ENCODE measurements at places on chromosomes 1 and 21. TPM values are rescaled to one million over a fixed set of nuclear protein-coding genes. Genes with fewer than 3 reads are reported as not detected.

DNA sequence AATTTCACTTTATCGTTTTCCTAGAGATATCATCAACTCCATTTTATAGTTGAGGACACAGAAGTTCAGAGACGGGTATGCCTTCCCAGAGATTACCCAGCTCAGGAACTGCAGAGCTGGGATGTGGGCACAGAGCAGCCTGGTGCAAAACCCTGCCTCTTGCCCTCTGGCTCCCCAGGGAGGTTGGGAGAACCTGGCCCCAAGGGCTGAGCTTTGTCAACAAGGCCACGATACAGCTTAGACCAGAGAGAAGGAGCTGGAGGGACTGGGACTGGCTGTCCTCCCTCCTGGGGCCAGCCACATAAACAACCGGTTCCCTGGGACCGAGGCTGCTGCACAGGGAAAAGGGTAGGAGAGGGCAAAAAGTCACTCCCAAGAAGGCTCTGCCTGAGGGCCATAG is 3.8 kb downstream of the RIMS3 start:
- no peaks in the 10 kb centered on the region for H3K27me3 ChIP-seq
- H3K36me3 ChIP-seq = no peaks in the 10 kb centered on the region
- no peak for DNase-seq

- H3K27me3 ChIP-seq = no peaks in the 10 kb centered on the region
- H3K4me3 ChIP-seq = peak overlapping the region; percentile 88
- peak; percentile 53 for DNase-seq
- H3K4me1 ChIP-seq = peaks cover 6% of the 10 kb centered on the region
Measured at GRCh38 chr1:178092878-178093493, 918 bp upstream of the RASAL2 start.

DNA sequence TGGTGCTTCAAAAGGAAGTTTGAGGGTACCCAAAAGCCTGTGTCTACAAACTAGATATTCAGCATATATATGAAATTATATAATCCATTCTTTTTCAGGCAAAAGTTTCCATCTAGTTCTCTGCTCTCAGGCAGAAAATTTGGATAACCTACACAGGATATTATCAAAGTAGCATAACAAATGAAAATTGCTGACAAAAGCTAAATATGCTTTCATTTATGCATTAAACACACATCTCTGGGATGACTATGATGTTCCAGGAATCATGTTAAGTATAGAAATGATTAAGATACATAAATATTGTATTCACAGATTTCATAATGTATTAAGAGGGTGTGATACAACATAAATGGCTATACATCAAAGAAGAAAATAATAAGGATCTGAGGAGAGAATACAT is 92.8 kb downstream of the LRRC53 start:
- H3K36me3 ChIP-seq = no peaks in the 10 kb centered on the region
- H3K27ac ChIP-seq = no peak overlapping the region
- H3K27me3 ChIP-seq = no peaks in the 10 kb centered on the region
- H3K4me1 ChIP-seq = no peaks in the 10 kb centered on the region
- DNase-seq = no peak
- no peak overlapping the region for H3K4me3 ChIP-seq

Gene RGSL1
- total RNA-seq = not detected

Measured in upper lobe of left lung (tissue), 6 donors.